NCI-H345 (cell line): ENCODE measurements at places on chromosomes 7 and 10.

DNA sequence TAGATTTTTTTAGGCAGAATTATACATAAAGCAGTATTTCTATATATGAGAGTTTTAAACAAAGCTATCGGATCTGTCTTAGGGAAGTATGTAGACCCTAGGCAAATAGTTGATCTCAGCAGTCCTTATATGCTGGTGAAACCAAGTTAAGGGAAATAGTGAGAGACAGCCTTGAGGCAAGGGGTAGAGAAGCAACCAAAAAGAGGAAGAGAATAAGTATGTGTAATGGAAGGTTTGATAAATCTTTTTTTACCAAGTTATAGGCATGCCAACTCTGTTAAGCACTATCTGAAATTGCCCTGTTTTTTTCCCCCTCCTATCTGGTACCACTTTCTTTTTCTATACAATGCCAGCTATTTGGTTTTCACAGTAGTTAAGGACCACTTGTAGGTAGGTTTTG, 19.9 kb downstream of the SPAG6 start:
- no peak for DNase-seq

- DNase-seq = no peak
Observed at GRCh38 chr7:142412551-142413193, 154.8 kb upstream of the PRSS58 start.

DNA sequence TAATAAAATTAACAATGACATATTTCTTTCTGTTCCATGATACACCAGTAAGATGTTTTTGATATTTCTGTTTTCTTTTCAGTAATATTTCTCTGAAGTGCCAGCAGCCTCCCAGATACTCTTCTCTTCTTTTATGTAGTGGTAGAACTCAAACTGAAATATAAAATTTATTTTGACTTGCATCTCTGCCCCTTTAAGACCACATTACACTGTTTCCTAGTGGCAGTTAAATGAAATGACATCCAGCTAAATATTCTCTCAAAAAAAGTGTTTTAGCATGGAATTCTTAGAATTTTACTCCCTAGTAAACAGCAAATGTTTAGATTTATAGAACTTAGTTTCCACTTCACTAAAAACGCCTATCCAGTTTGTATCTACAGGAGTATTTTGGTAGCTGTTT, 237.2 kb upstream of the MTPN start:
- DNase-seq = no peak

DNA sequence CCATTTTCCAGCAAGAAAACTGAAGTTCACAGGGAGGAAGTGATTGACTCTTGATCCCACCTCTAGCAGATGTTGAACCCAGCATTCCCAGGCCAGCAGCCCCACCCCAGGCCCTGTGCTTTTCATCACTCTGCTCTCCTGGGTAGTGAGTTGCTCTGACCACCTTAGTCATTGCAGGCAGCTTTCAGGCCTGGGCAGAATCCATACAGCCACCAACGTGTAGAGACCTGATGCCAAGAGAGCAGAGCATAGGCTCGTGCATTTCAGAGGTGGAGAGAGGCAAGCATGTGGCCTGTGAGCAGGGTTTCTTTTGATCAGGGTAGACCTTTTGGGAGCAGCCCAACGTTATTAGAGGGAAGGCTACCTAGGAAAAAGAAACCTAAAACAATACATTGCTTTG, 334.6 kb downstream of the PTEN start:
- DNase-seq = no peak

- DNase-seq = no peak
Observed at GRCh38 chr10:132576671-132577349, 39.2 kb downstream of the INPP5A start.

- DNase-seq = no peak
Observed at GRCh38 chr10:89295597-89295996, 6.2 kb upstream of the IFIT2 start.

GRCh38 chr7:148484486-148484885, 106.1 kb upstream of the C7orf33 start:
- no peak for DNase-seq

GRCh38 chr7:6630007-6630849, 6.9 kb upstream of the ZNF316 start:
- no peak for DNase-seq

DNA sequence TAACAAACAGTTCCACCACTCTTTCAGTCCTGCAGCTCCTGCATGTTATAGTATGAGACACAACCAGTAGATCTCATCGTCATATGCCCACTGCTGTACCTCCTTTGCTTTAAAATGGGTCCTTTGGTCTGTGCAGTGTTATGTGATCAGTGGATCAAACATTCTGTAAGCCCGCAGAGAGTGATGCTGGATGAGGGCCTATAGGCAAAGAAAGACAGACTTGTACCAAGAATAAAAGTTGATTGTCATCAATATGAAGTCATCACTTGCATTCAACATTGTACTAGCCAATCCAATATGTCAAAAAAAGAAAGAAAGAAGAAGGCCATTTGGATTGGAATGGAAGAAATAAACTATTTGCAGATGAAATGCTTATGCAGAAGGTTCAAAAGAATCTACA, 79.8 kb upstream of the PHYHIPL start:
- DNase-seq = no peak

- DNase-seq = no peak
Observed at GRCh38 chr10:19252531-19252930, 203.9 kb downstream of the MALRD1 start.

DNA sequence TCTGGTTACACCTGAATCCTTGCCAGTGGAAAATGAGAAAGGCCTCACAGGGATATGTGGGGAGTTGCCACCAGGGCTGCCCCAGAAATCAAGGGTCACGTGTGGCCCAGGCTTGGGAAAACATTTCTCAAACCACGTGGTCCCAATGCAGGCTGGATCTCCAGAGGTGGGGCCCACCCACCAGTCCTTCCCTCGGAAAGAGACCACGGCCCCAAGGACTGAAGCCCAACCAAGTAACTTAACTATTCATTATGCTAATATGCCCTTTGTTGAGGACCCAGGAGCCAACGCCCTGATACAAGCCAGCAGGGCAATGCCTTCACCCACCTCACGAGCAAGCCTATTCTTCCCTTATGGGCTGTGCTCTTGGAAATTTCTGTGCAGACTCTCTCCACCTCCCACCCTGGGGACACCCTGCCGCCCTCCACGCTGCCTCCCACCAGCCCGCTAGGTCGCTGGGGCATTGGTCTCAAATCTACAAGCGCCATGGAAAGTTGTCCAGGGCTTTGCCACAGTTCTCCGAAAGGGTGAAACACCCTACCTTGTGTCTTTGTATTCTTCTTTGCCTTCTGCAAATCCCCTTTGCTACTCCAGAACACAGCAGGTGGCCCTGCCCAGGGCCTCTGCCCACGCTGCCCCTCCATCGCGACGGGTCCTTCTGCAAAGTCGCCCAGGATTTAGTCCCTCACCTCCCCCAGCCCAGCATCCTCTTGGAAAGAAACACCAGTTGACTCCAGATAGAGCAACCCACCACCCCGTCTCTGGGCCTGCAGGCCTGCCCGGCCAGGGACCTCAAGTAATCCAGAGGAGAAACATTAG, 8.8 kb downstream of the TNS3 start:
- DNase-seq = no peak
